ENCODE measurements at places on chromosomes 5 and 9. TPM values are rescaled to one million over a fixed set of nuclear protein-coding genes. Genes with fewer than 3 reads are reported as not detected.

TRPM6 gene
- total RNA-seq, result not detected

DMRT3 gene
- total RNA-seq, result not detected

GADD45G gene
- 34.2 TPM for total RNA-seq

PDE8B gene
- not detected for total RNA-seq

SPAAR gene
- total RNA-seq, result not detected

HNRNPK gene
- total RNA-seq, result 722 TPM

CEL gene
- 1.8 TPM for total RNA-seq

KCNV2 gene
- total RNA-seq, result not detected

INSYN2B gene
- not detected for total RNA-seq

HAPLN1 gene
- not detected for total RNA-seq

NXNL2 gene
- total RNA-seq, result not detected

LCN10 gene
- 0.07 TPM for total RNA-seq

NIM1K gene
- total RNA-seq, result 0.68 TPM

CARD6 gene
- total RNA-seq, result 6.3 TPM

GLT6D1 gene
- total RNA-seq, result not detected

CMBL gene
- 0.47 TPM for total RNA-seq

CDC25C gene
- 7.5 TPM for total RNA-seq
